ENCODE measurements at places on chromosomes 3 and 15.

- DNase-seq = no peak
Observed at GRCh38 chr3:193829781-193830180, 236.8 kb downstream of the OPA1 start.

DNA sequence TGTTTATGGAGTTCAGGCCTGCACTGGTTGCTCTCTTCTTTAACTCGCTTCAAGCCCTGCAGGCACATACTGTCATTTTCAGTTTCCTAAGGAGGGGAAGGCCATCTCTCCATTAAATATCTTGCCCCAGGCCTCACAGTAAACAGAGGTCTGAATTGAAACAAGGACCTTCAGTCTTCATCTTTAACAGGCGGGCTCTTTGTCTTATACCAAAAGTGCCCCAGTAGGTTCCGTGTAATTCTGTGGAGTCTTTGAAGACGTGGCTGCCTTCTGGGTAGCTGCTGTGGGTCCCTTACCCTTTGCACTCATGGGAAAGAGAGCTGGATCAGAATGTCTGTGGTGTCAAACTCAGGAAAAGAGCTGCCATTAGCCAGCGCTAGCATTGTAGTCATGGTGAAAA lies 161.2 kb downstream of the APBA2 start:
- no peak for DNase-seq

DNA sequence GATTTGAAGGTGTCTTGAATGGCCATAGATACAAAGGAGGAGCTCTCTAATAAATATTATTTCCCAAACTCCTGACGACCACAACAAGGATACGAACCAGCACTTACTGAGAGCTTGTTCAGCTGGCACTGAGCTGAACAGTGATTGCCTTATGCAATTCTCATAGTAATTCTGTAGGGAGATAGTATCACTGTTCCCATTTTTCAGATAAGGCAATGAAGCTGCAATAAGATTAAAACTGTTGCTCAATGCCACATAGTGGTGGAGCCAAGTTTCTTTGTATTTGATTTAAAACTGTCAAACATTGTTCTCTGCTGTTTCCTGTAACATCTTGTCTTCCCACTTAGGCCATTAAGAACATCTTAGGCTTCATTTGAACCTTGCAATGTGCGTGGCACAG lies 163.9 kb downstream of the RPLP1 start:
- no peak for DNase-seq

DNA sequence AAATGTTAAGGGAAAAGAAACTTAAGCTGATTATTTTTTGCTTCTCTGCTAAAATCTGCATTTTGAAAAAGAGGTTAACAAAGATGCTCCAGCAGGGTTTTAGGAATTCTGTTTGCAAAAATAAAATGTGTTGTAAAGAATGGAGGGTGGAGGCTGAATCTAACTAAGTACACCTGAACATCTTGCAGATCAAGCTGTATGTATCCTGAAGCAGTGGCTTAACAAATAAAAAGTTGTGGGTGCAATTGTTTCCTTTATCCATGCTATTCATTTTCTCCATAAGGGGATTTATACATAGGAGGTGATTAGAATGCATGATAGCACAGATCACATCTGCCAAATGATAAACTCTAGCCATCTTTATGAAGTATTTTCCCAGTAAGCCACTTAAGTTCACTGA lies 466.3 kb downstream of the ERC2 start:
- DNase-seq = no peak

- DNase-seq = no peak
Observed at GRCh38 chr15:83954506-83954905, 281.1 kb upstream of the GOLGA6L4 start.

- no peak for DNase-seq
Observed at GRCh38 chr3:151625586-151625985, 108.1 kb upstream of the AADACL2 start.
